ENCODE measurements at places on chromosomes 2 and 18.

DNA sequence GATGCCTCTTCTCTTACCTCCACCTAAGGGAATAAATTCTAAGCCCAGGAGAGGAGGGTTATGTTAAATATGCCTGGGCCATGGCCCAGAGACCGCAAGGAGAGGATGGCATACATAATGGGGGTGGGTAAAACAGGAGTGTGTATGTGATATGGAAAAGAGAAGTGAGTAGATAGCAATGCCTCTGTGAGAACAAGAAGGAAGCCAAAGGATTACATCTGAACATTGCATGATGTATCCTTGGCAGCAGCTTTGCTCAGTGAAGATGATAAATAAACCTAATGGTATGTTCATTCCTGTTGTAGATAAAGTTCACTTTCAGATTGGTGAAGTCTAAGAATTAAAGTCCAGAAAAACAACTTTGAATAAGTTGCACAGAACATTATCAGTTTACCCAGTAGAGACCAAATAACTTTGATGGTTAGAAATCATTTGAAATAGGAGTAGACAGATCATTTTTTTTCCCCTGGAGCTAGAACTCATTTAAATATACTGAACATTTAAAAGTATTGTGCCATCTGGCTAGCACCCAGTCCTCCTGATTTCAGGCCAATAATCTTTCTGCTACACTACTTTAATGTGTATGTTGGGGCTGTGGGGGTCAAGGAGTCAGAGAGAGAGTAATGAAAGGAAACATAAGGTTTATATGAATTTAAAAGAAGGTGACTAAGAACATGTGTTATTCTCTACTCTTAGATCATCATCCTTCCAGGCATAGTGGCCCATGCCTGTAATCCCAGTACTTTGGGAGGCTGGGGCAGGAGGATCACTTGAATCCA, 231.7 kb downstream of the PARD3B start:
- DNase-seq, result no peak

DNA sequence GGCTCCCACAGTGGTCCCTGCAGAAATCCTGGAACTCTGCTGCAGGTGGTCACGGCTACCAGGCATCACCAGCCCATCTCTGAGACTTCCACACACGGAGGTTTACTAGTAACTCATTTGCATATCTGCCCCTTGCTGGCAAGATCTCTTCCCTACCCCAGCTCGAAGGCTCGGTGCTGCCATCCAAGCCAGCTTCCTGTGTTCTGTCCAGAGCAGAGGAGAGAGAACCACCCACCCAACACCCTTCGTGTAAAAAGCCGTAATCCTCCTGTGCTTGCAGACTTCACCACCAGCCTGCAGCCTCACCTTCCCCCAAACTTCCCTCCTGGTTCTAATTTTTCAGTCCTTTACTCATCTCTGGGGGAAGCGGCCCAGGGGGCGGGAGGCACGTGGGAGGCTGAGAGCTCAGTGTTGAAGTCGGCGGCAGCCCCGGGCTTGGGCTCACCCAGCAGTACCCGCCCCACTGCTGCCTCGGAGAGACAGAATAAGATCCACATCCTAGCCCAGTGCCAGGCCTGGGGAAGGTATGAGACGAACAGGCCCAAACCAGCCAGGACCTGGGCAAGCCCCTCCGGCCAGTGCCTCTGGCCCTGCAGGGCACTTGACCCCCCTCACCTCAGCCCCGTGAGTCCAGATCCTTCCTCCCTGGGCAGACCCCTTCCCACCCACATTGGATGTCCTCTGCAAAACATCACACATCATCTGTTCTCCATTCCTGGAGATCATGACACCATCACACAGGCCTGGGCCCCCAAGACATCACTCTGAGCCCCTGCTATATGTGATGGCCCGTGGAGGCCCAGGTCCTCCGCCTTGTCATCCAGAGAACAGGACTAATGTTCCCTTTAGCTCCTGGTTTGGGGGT, 145.8 kb upstream of the ID2 start:
- DNase-seq, result no peak

DNA sequence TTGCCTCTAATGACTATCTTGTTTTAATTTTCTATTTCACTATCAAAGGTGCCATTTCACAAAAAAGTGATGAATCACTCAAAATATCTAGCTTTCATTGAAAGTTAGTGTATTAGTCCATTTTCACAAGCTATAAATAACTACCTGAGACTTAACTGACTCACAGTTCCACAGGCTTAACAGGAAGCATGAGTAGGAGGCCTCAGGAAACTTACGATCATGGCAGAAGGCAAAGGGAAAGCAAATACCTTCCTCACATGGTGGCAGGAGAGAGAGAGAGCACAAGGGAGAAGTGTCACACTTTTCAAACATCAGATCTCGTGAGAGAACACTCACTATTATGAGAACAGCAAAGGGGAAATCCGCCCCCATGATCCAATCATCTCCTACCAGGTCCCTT, 1220.4 kb upstream of the ZEB2 start:
- DNase-seq, result no peak

DNA sequence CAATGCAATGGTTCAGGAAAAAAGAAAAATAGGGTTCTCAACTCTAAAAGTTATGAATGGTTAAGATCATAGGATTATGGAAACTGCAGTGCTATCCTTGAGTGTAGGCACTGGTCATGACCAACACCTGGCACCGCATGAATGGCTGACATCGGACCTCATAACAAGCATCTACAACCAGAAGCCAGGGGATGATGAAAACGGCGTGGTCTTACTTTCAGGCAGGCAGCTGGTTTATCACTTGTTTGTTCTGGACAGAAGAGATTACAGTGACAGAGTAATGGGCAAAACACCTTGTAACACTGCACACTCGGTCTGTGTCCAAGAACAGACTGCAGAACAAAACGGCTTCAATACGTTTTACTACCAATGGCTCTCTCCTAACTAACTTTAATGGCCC, 132.8 kb downstream of the STK39 start:
- DNase-seq, result no peak

GRCh38 chr18:5238371-5238976, 41.4 kb upstream of the AKAIN1 start:
- DNase-seq, result peak; percentile 30

- no peak for DNase-seq
Measured at GRCh38 chr2:204491528-204491927, 53.7 kb upstream of the PARD3B start.

- no peak for DNase-seq
Measured at GRCh38 chr18:9494778-9495331, 19.5 kb downstream of the RALBP1 start.

GRCh38 chr2:200426754-200427153, 83.1 kb downstream of the KCTD18 start:
- DNase-seq, result no peak

GRCh38 chr18:36340246-36340645, 42.7 kb downstream of the FHOD3 start:
- no peak for DNase-seq

GRCh38 chr2:168091986-168092385, 155.4 kb downstream of the STK39 start:
- no peak for DNase-seq

GRCh38 chr18:55252053-55252675, 292.9 kb upstream of the CCDC68 start:
- no peak for DNase-seq

DNA sequence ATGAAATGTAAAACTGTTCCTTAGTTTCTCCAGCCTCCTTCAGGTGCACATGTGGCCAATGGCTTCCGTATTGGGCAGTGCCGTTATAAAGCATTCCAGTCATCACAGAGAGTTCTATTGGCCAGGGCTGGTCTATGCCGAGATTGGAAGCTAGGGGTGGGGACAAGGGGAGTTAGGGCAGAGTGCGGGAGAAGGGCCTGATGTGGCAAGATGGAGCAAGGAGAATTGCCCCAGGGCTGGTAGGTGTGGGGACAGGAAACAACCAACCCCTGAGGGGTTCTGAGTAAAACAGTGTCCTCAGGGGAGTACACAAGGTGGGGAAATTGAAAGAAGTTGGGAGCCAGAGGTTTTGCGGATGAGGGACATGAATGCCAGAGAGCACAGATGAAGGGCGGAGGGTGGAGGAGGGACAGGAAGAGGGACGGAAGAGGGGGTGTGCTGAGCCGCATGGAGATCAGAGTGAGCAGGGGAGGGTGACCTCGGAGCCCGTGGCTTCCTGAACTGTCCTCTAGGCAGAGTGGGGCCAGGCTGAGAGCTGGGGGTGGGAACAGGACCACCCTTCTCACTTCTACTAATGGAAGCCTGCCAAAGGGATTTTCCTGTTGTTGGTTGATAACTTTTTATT, 9.1 kb upstream of the ATP6V1C2 start:
- DNase-seq, result no peak

DNA sequence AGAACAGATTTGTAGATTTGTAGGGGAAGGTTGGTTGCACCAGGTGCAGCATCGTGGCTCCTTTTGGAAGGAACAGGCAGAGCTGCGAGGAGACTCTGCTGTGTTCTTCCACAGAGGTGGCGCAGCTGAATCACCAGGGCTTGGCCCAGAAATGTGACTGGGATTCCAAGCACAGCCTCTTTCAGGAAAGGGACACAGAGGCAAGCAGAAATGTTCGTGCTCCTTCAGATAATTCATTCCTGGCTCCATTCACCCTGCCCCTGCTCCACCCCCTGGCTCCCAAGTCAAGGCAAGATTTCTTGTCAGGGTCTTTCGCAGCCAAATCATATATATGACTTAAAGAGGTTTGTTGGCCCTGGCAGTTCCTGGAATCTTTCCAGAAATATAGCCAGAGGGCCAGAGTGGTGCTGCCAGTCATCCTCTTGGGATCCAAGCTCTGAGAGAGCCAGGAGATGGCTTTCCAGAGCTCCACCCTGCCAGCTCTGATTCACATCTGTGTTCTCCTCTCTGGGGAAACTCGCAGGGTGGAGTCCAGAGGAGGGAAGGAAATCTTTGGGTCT, 203.9 kb upstream of the TANK start:
- no peak for DNase-seq

DNA sequence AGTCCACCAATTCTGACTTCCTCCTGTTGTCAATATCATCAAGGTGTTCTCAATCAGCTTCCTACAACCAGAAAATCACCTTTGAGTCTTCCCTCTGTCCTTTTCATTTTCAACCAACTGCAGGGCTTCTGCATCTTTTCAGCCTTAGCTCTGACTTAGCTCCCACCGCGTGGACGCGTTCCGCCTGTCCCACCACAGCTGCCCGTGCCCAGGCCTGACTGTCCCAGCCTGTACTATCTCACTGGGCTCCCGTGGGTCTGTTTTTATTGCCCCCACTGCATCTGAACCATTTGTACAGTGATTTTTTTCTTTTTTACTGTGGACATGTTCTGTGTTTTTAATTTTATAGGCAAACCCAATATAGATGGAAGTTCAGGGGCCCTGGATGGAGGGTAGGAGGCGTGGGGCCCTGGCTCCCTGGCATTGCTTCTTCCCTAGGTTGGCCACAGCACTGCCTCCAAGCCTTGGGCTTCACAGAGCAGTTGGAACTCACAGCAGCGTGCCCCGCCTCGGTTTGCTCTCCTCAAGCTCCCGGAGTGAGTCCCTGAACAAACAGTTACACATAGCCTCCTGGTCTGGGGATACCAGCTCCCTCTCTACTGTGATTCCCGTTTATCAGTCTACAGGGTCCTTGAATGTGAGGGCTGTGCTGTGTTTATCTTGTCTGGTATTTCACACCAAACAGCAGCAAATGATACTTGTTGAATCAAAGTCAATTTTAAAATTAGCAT, 280.6 kb upstream of the PXDN start:
- DNase-seq, result no peak

DNA sequence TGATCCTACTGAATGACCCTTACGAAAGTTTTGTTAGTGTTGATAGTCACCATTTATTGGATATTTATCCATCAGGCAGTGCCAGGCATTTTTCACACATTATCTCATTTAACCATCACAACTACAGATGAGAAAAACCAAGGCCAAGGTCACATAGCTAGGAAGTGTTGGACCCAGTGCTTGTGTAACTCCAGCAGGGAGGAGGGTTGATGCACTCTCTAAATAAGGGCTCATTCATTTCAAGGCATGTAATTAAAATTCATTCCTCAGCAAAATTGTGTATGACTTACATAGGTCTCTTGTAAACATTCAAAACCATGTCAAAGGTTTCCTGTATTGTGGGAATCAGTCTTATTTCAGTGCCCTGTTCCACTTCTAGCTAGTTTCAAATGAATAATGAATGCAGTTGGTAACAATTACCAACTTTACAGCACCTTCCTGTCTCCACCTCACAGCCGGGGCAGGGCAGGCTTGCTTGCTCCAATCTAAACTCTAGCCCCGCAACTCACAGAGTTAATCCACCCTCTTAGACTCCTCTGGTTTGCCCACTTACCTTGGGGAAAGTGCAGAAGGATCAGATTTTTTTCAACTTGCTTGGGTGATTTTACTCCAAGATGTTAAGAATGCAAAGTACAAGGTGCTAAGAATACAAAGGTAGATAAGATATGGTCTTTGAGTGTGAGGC, 5.8 kb upstream of the MAPRE3 start:
- no peak for DNase-seq

- DNase-seq, result no peak
Measured at GRCh38 chr2:178082408-178083045, 9.9 kb upstream of the PDE11A start.

- no peak for DNase-seq
Measured at GRCh38 chr18:331221-331821, 63.5 kb upstream of the THOC1 start.

DNA sequence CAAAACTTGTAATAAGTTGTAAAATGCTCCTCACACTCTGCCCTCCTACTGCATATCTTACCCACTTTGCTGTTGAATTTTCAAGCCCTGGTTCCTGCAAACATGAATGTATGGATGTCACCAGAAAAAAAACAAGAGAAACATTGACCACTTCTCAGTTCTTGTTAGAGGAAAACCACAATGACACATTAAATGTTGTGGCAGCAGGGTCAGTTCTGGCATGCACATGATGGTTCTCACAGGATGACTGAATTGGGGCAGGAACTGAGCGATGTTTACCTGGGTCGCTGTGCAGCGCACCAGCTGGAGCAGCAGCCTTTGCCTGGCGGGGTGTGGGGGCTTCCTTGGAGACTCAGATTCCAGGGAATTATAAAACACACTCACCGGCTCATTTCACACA, 14.0 kb upstream of the PRKCE start:
- DNase-seq, result no peak

- no peak for DNase-seq
Measured at GRCh38 chr2:6872394-6872793, 5.2 kb upstream of the RSAD2 start.

- DNase-seq, result no peak
Measured at GRCh38 chr2:139067072-139067471, 286.9 kb upstream of the NXPH2 start.

- DNase-seq, result no peak
Measured at GRCh38 chr2:224780106-224780505, 63.9 kb upstream of the CCDC195 start.

GRCh38 chr2:104769096-104769495, 84.8 kb upstream of the POU3F3 start:
- no peak for DNase-seq

DNA sequence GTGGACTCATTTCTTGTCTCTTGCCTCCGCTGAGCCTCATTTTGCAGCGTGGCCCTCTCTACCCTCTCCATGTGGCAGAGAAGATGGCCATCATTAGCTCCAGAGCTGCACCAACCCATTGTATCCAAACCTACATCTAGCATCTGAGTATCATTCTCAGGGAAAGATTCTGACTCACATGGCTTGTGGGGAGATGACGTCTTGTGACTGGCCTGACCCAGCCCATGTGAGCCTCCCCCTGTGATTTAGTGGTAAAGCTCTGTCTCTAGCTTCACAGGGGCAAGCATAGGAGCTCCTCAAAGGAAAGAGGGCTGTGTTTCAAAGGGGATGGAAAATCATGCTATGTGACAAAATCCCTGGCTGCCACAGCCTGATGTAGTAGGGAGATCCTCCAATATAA, 87.4 kb upstream of the RBMS1 start:
- DNase-seq, result no peak

GRCh38 chr2:29517413-29517812, 402.2 kb downstream of the CLIP4 start:
- no peak for DNase-seq

- DNase-seq, result no peak
Measured at GRCh38 chr2:142874293-142874814, 3.1 kb upstream of the KYNU start.

All from activated CD8-positive, alpha-beta memory T cell treated with anti-CD3 and anti-CD28 coated beads for 1 hour (primary cell).